ENCODE measurements at places on chromosomes 4 and X.

DNA sequence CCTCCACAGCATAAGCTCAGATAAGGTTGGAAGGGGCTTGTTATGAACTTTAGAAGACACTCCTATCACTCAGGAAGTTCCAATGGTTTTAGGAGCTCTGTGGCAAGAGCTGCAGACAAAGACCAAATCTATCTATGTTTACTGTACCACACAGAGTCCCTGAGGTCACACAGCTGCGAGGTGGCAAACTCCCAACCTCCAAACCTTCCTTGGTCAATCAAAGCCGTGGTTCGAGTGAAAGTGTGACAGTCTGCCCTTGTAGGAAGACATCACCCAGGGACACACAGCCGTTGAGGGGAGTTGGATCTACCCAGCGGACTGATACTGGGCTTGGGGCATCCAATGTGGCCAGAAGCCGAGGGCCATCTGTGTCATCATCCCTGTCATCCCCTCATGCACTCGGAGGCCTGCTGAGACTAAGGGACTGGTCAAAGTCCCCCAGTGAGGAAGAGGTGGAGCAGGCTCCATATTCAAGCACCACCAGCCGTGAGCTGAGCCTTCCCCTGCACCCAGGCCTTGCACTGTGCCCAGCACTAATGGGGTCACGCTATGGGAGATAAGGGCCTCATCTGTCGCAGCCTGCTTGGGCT is 26.8 kb downstream of the MAN2B2 start:
- no peak for DNase-seq

- no peak for DNase-seq
Observed at GRCh38 chrX:136353526-136354093, 52.8 kb downstream of the ADGRG4 start.

DNA sequence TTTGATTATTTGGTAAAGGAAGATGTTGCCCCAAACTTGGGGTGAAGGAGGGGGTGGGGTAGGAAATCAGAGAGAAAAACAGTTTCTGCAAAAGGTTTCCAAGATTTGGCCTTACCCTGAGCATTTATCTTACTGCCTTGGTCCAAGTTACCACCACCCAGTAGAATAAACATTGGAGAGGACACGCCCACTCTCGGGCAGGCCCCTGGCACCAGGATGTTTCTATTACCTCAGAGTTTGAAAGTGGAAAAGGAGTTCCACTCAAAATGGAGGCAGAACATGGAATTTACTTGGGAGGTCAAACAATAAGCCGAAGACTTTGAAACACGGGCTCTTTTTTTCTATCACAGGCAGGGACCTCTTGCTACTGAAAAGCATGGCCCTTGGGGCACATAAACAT is 113.7 kb downstream of the CHRNA9 start:
- no peak for DNase-seq

- no peak for DNase-seq
Observed at GRCh38 chr4:133476063-133476462, 327.0 kb downstream of the PCDH10 start.

DNA sequence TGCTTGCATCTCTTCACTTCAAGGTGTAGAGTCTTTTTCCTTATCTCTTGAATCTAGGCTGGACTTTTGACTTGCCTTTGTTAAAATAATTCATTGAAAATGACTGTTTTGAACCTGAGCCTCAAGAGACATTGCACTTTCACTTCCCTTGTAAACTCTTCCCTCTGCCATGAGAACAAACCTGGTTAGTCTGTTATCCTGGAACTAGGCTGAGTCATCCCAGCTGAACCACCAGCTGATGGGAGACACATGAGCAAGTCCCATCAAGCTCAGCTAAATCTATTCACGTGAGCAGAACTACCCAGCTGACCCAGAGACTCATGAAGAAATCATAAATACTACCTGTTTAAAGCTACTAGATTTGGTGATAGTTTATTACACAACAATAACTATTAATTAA is 202.3 kb upstream of the CENPE start:
- no peak for DNase-seq
